ENCODE measurements at places on chromosomes 3 and 15. TPM values are rescaled to one million over a fixed set of nuclear protein-coding genes. Genes with fewer than 3 reads are reported as not detected.

CATSPER2 gene
- 3.6 TPM for total RNA-seq

LRTM1 gene
- total RNA-seq: not detected

CD86 gene
- not detected for total RNA-seq

SOX14 gene
- total RNA-seq: not detected

TEX55 gene
- not detected for total RNA-seq

DZIP1L gene
- total RNA-seq: 9.6 TPM

CD200 gene
- not detected for total RNA-seq

ERICH6 gene
- not detected for total RNA-seq

SNX33 gene
- 8.3 TPM for total RNA-seq

Data from HCT116 (cell line).